ENCODE measurements at places on chromosomes 1 and 21.

DNA sequence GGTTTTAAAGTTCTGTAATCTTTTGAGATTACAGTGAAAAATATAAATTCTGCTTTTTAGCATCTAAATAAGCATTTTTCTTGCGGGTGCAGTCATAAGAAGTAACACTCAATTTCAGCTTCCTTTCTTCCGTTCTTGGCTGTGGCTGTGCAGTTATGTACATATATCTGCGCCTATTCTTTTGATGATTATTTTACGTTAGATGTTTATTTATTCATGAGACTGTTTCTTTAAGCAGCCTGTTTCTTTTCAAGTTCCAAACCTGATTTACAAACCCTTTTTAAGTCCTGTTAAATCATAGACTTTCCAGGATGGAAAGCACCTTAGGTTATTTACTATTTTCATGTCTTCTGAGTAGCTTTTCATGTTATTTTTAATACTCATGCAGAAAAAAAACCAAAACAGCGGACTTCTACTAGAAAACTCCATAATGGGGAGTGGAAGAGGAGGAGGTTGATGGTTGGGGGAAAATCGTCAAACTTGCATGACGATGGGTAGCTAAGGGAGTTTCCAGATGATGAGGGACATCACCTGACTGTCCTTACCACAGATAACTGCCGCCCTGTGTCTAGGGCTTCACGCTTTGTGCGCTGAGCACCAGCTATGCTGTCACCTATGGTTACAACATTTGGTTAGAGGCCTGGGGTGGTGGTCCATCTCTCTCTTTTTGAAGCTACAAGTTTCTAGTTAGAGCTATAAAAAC, 2.6 kb downstream of the PRDM2 start:
- no peak for DNase-seq

DNA sequence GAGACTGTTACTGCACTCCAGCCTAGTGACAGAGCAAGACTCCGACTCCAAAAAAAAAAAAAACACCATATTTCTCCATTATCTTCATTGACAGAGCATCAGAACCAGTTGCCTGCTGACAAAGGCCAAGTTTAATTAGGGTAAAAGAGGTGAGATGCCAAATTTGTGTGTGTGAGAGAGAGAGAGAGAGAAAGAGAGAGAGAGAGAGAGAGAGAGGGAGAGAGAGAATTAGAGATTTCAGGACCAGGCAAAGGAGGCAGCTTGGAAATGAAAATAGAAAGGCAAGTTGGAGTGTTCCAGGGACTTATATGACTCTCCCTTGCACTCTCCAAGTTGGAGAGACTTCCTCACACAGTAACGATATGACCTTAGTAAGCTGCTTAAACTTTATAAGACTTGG, 24.3 kb upstream of the UAP1 start:
- no peak for DNase-seq

- DNase-seq, result no peak
Observed at GRCh38 chr1:37244815-37245214, 210.5 kb upstream of the GRIK3 start.

GRCh38 chr1:184664042-184664660, 90.5 kb downstream of the EDEM3 start:
- DNase-seq, result peak; percentile 63

GRCh38 chr1:235074523-235075047, 54.1 kb downstream of the TOMM20 start:
- DNase-seq, result no peak

DNA sequence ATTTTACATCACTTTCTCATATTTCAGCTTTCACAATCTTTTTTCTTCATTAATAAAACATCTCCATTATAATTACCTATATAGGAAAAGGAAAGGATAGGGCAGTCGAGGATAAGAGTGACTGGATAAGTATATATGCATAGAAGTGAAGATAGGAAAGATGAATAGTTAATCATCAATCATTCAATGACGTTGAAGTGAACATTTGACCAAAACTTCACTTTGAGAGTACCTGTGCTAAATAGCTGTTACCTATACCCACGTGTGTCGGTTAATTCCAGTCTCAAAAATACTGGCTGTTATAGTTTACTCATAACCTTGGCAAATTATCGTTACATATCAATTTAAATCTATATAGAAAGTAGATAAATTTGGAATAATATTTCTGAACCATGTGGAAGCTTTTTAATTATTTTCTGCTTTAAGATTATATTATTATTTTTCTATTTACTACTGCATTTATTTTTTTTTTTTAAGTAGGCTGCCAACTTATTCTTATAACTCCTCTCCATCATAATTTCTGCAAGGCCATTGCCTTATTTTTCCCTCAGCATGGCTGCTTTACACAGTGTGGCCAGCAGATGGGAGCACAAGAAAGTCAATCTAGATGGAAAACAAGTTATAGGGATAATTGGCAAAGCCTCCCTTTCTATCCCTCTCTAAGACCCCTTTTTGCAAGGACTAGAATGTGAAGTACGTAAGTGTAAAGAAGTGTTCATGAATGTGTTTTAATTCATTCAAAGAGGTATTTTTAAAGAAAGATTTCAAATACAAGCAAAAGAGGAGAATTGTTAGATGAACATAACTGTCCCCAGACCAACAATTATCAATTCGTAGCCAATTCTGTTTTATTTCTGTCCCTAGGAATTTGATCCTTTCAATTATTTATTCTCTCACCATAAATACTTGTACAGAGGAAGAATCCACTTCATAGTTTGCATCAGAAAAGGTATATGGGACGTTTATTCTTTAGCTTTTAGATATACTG, 290.4 kb downstream of the KCNT2 start:
- no peak for DNase-seq

GRCh38 chr1:7584643-7585042, 186.5 kb upstream of the VAMP3 start:
- DNase-seq, result no peak

GRCh38 chr1:180193141-180194047, 36.7 kb upstream of the LHX4 start:
- DNase-seq, result no peak

DNA sequence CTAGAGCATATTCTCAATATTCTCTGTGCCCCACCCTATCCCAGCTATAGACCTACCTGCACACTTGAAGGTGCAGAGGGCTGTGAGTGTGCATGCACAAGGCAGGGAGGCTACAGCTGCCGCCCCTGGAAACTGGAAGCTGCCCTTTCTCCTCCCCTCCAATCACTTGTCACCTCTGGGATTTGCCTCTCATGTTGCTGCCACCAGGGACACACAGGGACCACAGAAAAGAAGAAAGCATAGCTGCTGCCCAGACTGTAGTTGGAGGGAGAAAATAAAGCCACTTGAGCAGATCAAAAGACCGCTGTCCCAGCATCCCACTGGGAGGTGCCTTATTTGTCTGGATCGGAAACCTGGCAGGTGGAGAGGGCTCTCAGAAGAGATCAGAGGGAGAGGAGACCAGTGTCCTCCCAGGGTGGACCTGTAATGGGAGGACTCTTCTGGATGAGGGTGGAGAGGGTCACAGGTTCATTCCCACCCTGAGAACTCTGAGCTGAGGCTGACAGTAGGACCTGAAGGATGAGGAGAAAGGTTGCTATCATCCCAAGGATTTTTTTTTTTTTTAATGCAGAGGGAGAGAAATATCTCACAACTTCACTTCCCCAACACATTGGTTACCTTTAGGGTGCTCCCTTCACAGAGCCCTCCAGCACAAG, 7.6 kb upstream of the INPP5B start:
- DNase-seq, result no peak

- no peak for DNase-seq
Observed at GRCh38 chr1:111882559-111882958, 106.9 kb downstream of the KCND3 start.

DNA sequence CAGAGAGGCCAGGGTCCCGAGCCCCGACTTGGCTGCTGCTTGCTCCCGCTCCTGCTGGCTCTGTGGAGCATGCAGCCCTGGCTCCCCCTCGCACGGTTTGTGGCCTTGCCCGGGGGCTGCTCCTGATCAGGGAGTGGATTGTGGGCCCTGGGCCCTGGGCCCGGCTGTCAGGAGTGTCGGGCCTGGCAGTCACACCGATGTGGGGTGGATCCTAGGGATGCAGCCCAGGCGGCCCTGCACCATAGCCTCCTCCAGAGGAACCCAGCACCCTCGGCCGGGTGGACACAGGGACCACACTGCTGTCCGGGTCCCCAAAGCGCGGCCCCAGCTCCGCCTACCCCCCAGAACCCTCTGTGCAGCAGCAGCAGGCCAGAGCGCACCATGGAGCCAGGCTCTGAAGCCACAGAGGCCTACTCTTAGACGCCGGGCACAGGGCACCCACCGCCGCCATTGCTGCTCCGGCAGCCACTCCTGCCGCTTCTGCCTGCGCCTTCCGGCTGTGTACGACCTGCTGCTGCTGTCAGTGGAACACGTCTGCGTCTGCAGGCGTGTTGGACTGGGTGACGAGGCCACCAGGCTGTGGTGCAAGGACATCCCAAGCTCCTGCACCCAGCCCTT, 9.4 kb downstream of the SLX9 start:
- no peak for DNase-seq

- DNase-seq, result no peak
Observed at GRCh38 chr1:109266965-109267364, 16.0 kb downstream of the PSRC1 start.

DNA sequence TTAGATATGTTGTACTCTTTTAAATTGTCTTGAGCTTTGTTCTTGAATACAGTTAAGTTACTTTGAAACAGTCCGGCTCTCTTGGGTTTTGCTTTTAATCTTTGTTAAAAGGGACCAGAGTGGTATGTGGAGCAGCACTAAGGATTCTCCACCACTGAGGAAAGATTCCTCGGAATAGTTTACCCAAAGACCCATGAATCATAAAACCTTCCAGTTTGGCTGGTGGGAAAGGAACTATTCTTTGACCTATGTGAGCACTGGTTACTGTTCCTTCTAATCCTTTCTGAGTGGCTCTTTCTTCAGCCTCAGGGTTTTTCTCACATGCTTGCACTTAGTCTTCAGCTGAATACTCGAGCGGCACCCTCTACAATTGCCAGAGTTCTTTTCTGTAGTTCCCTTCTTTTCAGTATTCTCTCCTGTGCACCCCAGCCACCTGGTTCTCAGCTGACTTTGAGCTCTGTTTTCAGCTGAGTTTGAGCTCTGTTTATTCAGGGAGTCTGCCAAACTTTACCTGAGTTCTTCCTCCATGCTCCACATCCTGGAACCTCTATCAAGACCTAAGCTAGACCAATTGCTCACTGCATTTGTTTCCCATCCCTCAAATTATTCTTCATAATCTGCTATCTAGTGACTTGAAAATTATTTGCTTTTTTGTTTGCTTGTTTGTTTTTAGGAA, 253.8 kb upstream of the PLXNA2 start:
- no peak for DNase-seq

DNA sequence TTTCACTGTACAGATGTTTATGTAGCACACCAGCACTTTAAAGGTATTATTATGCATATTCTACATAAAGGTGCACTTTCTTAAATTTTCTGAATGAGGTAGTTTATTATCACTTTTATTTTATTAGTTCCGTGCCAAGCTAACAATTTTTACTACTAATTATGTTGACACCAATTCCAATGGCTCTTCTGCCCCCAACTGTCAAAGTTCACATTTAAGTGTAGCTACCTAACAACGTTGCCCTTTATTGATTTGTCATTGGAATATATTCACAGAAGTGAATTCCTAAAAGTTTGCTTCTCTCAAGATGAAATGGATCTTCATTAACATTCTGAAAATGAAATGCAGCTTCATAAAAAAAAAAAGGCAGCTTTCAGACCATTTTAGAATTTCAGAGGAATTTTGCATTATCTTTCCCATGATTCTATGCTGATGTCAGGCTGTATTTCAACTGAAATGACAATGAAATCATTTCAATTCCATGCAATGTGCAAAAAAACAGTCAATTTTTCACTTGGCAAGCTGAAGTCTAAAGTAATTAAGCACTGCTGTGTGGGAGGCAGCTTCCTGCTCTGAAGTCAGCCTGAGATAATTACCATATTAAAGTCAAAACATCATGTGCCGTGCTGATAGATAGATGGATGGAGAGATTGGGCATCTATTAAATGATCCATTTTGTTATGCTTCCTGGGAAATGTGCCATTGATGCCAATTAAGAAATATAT, 229.2 kb downstream of the TTLL7 start:
- no peak for DNase-seq

GRCh38 chr21:43986544-43987451, 25.3 kb upstream of the TRAPPC10 start:
- no peak for DNase-seq

DNA sequence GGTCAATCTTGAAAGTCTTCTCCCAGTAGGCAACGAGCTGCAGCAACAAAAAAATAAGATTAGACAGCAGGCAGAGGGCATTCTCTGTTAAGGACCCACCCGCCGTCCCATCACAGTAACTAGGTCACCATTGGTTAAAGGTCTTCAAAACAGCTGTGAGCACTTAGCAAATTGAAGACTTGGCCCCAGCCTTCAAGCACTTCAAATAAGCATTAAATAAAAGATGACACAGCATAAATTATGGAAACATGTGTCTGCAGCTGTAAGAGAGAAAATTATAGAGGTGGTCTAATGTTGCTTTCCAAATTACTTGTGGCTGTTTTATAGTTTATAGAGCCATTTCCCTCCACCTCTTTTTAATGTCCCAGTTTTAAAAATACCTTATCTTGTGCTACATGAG, 61.2 kb downstream of the VANGL1 start:
- no peak for DNase-seq

DNA sequence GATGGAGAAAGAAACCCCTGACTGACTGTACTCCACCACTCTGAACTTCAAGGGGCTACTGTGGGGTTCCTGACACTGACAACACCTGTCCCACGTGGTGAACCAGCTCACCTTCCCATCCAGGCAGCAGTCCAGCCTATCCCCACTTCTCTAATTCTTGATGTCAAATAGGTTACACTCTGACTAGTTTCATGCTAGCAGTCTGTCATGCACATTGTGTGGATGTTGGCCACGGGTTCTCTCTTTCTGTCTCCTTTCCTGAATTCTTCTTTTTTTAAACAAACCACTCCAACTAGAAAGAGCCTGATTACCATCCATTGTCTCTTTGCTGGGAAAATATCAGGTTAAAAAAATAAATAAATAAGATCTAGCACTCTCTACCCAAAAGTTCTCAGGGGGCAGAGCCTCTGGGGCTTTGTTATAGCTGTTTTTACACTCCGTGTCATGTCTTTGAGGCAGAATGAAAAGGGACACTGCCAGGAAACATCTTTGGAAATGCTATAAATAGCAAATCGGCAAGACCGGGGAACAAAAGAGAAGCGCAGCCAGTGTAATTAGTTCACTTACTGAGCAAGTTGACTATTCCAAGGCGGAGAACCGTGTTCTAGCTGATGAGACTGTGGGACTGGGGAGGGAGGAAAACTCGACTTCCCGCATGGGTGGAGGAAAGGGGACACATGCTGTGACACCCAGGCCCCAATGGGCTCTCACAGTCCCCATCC, 356.1 kb downstream of the OMA1 start:
- no peak for DNase-seq

DNA sequence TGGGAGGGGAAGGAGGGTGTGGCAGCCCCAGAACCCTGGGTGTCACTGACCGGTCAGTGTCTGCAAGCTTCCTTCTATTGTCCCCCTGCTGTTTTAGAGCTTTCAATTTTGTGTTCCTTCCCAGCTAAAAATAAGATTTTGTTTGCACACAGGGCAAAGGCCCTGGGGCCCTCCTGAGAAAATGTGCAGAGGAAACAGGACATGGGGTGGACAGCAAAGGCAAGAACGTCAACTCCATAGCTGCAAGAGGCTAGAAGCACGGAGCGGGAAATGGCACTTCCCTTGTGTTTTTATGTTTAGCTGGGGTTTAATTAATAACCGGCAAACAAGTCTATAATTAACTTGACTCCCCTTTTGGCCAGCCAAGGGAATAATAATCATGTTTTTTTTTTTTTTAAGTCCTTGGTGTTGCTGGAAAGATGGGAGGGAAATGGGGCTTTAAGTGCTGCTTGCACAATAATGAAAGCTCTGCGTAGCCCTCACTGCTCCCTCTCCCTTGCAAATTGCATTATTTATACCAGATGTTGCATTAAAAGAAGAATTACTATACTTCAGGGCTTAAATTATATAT, 261.4 kb upstream of the USP24 start:
- DNase-seq, result no peak
